AG10803 (cell line): ENCODE measurements at places on chromosomes 12 and 14.

DNA sequence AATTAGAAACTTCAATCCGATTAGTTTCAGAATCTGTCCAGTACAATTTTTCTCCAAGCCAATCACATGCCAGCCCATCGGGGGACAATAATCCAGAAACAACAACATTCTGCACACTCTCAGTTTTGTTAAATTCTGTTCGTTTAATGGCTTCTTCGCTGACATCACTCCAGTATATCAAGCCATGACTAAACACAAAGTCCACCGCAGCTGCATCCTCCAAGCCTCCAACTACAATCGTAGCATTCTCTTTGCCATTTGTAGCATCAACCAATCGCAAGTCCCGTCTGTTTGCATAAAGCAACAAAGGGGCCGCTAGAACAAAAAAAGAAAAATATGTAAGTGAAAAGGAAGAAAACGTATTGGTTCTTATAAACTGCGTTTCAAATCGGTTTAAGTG is 22.5 kb downstream of the LRP6 start:
- no peak for DNase-seq

DNA sequence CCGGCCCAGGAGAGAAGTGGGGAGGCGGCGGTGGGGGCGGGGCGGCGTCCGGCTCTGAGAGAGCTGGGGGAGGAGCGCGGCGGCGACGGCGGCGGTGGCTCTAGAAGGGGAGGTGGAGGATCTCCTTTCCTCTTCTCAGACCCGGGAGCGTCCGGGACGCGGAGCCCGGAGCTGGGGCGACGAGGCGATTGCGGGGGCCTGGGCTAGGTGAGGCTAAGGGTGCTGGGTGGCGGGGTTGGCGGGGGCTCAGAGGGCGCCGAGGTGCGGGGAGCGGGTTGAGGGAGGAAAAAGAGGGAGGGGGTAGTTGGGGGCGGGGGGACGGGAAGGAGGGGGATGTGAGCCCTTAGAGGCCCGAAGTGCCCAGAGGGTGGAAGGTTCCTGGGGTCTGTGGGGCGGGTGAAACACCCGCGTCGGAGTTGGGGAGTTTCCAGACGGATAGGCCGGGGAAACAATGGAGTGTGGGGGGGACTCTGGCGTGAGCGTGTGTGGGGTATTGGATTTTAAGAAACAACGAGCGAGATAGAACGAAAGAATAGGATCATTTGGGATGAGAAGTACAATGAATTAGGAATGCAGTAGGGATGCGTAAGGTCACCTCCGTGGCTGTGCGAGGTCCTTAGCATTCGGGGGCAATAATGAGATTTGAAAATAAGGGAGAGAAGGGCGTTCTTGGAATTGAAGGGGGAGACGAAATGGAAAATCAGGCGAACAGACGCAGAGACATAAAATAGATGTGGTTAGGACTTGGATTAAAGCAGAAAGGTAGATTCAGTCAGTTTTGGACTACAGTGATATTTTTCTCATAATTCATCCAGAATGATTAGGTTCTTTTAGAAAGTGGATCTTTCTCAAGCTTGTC is at the start of gene SPATS2:
SPATS2 (plus strand) TSS at position 82 of the 859 bp plus-strand sequence. CDS start 93,551 bp downstream, outside the sequence.
- DNase-seq = no peak

- DNase-seq = no peak
Observed at GRCh38 chr14:95370076-95370475, 50.4 kb upstream of the CLMN start.

DNA sequence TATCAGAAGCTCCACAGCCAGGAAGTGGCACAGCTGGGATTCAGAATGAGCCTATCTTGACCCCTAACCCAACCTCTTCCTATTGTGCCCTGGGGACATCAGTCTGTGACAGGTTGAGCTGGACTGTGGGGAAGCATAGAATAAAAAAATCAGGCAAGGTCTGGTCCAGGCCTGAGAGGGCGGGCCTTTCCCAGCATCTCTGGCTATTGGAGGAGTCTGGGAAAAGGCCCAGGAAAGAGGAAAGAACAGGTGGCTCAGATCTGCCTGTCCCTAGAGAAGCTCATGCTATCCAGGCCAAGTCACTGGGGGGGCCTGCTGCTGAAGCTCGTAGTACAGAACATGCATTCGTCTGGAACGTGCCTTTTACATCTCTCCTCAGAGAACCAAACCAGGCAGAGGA is 100.5 kb downstream of the PPM1H start:
- no peak for DNase-seq

GRCh38 chr12:38711054-38711453 is 194.3 kb downstream of the CPNE8 start:
- peak; percentile 31 for DNase-seq

DNA sequence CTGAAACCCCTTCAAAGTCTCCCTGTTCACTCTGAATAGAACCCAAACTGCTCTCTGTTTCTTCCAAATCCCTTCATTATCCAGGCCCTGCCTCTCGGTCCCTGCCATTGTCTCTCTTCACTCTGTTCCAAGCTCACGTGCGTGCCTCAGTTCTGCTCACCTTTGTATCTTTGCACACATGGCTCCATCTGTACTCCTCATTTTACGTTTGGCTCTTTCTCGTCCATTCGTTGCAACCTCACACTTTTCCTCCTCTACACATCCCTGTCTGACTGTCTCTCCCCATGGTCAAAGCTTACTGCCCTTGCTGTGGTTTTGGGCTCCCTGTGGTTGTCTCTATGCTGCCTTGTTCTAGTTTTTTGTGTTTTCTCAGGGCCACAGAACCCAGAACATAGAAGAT is 1054.5 kb downstream of the BCL11B start:
- DNase-seq = no peak

- DNase-seq = no peak
Observed at GRCh38 chr12:45695035-45695434, 34.5 kb upstream of the ARID2 start.

DNA sequence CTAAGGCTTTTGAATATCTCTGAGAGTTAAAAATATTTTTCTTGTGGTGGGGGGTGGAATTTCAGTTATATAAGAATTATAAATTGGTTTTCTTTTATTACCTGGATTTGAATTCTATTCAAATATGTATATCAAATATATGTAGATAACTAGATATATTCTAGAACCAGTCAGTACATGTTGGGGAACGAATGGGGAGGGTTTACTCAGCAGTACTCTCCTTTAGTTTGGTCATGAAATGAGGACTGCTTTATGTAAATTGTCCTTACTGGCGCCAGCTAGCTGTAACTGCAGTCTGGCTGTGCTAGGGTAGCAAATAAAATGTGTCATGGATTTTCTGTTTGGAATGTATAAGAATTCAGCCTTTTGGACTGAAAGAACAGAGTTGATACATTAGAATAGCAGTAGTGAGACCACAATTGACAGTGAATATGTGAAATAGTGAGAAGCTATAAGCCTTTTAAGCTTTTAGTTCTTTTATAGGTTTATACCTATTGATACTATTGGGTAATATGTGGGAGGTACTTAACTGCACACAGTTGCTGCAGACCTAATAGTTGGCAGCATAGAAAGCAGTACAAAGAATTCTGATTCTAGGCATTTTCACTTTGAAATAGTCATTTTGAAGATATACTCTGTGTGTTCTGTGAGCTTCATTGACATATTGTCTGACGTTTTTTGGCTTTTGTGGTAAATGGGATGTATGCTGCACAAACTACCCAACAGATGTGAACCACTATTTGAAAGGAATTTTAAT is 29.0 kb downstream of the ATF7IP start:
- peak; percentile 74 for DNase-seq

- DNase-seq = no peak
Observed at GRCh38 chr12:47100160-47100559, 20.4 kb upstream of the AMIGO2 start.

- no peak for DNase-seq
Observed at GRCh38 chr12:49228653-49229052, 36.2 kb upstream of the TUBA1C start.

DNA sequence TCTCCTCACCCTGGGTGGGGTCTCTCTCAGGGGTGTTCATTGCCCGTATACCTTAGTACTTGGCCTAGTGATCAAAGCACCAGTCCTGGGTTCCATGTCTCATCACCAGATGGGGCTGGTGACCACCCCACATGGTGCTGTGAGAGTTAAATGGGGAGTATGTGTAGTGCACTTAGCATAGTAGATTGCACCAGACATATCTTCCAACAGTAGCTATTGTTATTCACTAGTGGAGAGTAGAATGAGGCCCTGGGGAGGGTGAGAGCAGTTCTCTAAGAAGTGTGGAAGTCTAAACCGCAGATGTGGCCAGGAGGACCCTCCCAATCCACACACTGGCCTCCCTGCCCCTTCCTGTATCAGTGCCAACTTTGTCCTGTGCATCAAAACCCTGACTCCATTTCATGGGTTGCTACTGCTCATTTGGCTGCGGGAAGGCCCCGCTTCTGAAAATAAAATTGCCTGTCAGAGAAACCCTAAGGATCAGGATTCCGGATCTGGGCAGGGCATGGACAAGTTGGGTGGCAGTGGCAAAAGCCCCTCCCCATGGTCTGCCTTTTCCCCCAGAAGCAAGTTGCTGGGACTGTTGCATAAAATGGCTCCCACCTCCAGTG is 4.4 kb downstream of the CD9 start:
- no peak for DNase-seq

- no peak for DNase-seq
Observed at GRCh38 chr14:26859483-26859882, 261.6 kb upstream of the NOVA1 start.

DNA sequence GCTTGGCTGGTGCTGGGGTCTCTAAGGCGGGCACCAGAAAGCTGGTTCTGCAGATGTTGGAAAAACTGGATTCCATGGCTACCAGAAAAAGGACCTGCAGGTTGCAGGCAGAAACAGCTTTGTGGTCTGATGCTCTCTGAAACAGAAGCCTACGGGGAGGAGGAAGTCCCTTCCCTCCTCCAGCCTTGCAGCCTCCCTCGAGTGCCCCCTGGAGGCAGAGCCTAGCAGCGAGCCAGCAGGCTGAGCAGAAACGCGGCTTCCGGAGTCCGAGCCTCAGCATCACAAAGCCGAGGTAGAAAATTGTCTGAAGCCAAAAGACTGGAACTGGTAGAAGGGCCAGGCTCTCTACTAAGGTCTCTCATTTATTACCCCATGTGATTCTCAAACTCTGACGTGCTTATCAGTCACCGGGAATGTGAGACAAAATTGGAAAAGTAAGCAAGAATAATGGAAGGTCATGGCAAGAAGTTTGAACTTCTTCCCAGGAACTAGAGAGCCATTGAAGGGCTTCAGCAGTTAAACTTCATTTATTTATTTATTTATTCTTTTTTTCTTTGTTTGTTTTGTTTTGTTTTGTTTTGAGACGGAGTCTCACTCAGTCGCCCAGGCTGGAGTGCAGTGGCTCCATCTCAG is 82.2 kb upstream of the CPSF6 start:
- DNase-seq = peak; percentile 76

GRCh38 chr12:107948391-107948945 is 174.0 kb downstream of the ASCL4 start:
- no peak for DNase-seq

GRCh38 chr14:75341620-75342019 is 63.0 kb downstream of the FOS start:
- no peak for DNase-seq

GRCh38 chr12:50050410-50051098 is 6.8 kb upstream of the ASIC1 start:
- peak; percentile 64 for DNase-seq

DNA sequence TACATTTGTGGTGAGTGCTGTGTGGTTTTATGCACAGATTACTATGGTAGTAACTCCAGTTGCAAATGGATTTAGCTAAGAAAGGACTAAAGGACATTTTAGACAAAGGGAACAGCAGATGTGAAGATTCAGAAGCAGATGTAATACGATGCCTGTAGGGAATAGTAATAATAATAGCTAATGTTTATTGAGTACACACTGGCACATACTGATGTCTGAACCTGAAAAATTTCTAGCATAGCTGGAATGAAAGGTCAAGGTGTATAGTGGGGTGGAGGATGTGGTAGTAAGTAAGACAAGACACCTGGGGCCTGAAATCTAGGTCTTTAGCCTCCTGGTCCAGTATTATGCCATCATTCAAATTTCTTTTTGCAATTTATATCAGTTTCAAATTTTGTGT is 54.3 kb upstream of the LRTM2 start:
- no peak for DNase-seq

GRCh38 chr12:57087691-57088353 is 1.1 kb upstream of the NAB2 start:
- DNase-seq = peak; percentile 96

DNA sequence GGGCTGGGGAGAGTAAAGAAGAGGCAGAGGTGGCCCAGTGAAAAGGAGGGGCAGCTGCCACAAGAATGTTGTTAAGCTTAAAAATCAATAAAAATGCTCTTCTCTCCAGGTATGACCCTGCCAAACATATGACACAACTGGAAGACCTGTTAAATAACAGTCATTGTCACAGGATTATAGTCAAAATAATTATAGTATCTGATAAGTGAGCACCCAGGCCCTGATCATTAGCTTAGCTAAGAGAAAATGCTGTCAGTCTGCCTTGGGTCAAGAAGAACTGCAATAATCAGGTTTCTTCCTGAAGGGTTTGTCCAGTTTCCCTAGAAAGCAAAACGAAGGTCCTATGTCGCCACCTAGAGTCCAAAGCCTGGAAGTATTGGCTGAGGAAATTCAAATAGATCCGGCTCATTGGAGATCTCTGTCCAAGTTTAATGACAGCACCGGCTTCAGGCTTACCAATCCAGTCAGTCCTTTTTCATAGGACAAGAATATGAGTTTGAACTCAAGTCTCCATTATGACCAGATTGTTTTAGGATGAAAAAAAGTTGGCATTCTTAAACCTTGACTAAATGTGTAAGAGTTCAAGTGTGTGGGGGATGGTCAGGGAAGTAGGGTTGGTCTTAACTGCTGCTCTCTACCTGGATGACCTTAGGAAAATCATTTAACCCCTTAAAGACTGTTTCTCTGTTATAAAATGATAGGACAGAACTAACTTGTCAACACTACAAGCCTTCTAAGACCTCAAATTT is 22.5 kb upstream of the NKX2-8 start:
- peak; percentile 71 for DNase-seq

DNA sequence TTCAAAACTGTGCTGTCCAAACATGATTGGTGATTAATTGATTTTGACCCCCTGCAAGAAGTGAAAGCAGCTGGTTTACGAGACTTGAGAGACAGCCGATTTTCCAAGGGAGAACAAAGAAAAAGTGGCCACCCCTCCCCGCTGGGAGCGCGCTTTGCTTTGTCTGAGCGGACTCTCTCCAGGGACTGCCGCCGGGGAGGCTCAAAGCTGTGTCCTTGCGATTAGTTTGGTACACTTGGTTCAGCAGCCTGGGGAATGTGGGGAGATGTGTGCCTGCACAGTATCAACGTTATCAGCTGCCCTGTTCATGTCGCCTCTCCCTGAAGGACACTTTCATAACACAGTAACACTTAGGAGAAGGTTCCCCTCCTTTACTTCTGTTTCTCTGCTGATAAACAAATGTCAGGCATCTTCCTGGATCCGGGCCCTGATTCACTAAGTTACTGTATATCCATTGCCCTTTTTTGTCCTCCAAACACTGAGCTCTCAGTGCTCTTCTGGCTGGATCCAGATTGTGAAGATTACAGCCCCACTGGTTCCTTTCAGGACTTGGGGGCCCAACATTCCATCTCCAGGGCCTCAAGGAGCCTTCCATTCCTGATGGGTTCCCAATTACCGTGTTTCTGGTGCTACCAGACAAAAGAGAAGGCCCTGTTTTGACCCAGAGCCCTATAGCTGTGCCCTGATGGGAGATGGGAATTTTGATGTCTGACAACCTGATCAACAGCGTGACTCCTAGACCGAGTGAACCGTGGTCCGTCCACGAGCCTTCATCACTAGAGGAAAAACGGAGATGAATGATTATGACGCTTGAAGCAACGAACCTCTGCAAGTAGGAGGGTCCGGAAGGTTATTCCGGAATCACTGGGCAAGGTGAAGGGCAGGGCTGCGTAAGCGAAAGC is 31.7 kb upstream of the TUBA1C start:
- peak; percentile 31 for DNase-seq
